Activated T-helper 1 cell treated with anti-CD3 and anti-CD28 coated beads, Interleukin-12 subunit alpha, Interleukin-12 subunit beta, Interleukin-2, Interleukin-4 antibody, amounts not matched to agents 30 ng/mL and 10 ng/mL and 1 ng/mL, durations not matched to agents 14 hours and 24 hours and 36 hours (primary cell): ENCODE measurements at places on chromosomes 3 and 15.

GRCh38 chr3:50212502-50212901 is 7.4 kb downstream of the SLC38A3 start:
- no peak overlapping the region for H3K4me3 ChIP-seq
- no peak for DNase-seq
- no peaks in the 10 kb centered on the region for H3K36me3 ChIP-seq
- no peak overlapping the region for H3K27ac ChIP-seq

DNA sequence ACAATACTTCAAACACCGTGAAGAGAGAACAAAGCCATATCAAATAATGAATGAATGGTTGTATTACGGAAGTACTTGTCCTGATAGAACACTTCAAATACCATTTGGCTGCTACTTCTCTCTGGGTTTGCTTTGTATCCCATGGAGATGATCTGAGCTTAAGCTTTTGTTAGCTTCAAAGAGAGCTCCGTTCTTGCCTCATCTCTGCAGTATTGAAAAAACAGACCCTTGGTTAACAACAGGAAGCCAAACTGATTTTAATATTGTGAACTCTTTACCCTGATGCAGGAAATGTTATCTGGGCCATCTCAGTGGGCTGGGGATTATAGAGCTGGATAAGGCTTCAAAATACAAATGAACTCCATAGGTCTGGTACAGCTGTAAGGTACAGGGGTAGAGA is 101.0 kb downstream of the CHL1 start:
- H3K36me3 ChIP-seq = no peaks in the 10 kb centered on the region
- no peaks in the 10 kb centered on the region for H3K4me1 ChIP-seq
- H3K4me3 ChIP-seq = no peak overlapping the region
- no peak for DNase-seq

- DNase-seq = no peak
- peaks cover 22% of the 10 kb centered on the region for H3K4me1 ChIP-seq
- peaks cover 40% of the 10 kb centered on the region for H3K36me3 ChIP-seq
- no peak overlapping the region for H3K4me3 ChIP-seq
- no peaks in the 10 kb centered on the region for H3K27me3 ChIP-seq
Observed at GRCh38 chr15:74449643-74450205, 11.2 kb downstream of the UBL7 start.

DNA sequence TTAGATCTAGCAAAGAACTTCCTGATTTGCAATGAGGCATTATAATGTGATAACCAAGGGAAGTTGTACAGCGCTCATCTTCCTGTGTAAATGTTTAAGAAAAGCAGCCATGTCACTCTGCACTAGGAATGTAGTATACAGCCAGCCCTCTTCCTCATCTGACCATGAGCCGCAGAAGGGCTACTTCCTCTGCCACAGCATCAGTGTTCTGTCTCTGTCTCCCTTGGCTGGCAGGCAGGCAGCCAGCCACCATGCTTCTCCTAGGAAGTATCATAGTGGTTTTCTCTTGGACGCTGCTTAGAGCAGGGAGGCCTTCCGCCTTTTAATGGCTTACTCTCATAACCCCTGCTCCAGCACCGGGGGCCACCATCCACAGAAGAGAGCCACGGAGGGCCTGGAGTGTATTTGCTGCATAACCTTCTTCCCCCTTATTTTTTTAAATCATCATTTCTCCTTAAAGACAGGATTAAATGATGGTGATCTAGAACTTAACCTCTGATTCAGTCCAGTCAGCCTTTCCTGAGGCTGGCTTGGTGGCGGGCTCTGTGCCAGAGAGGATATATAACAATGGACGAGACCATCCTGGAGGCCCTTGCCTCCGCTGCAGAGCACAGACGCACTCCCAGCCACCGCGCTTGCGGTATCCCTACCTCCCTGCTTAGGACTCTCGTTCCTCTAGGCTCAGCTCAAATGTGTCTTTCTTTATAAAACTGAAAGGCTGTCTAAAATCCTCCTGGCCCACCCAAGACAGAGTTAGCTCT is 57.3 kb upstream of the PLXNA1 start:
- H3K4me3 ChIP-seq = no peak overlapping the region
- DNase-seq = no peak
- no peaks in the 10 kb centered on the region for H3K36me3 ChIP-seq

DNA sequence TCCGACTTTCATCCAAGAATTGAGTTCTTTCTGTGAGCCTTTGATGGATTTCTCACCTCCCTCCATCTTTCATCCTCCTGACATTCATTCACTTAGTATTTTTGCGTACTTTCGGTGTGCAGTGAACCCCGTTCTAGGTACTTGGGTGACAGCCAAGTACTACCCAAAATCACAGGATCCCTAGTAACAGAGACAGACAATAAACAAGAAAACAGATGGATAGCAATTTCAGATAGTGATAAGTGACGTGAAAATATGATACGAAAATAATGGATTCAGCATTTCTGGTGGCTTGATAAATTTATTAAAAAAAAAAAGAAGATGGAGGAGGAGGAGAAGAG is 264 bp upstream of the CMTM6 start:
- H3K36me3 ChIP-seq = peaks cover 21% of the 10 kb centered on the region
- DNase-seq = no peak
- H3K4me3 ChIP-seq = peak overlapping the region; percentile 100
- H3K27me3 ChIP-seq = peaks cover 3% of the 10 kb centered on the region

DNA sequence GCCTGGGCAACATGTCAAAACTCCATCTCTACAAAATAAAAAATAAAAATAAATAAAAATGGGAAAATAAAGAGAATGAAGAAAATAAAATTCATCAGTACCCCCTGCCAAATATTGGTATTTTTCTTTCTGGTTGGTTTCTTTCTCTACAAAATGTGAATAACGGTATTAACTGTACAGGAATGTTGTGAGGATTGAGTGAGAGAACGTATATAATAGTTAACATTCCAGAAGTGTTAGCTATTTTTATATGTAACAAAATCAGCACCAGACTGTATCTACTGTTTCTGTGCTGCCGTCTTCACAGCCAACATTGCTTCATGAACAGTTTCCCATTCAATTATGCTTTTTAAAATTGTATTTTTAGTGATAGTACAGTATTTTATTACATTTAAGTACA is 25.5 kb upstream of the RNU6-1 start:
- DNase-seq = no peak
- no peaks in the 10 kb centered on the region for H3K36me3 ChIP-seq
- no peak overlapping the region for H3K27ac ChIP-seq
- H3K4me1 ChIP-seq = peaks cover 6% of the 10 kb centered on the region
- peaks cover 26% of the 10 kb centered on the region for H3K27me3 ChIP-seq

DNA sequence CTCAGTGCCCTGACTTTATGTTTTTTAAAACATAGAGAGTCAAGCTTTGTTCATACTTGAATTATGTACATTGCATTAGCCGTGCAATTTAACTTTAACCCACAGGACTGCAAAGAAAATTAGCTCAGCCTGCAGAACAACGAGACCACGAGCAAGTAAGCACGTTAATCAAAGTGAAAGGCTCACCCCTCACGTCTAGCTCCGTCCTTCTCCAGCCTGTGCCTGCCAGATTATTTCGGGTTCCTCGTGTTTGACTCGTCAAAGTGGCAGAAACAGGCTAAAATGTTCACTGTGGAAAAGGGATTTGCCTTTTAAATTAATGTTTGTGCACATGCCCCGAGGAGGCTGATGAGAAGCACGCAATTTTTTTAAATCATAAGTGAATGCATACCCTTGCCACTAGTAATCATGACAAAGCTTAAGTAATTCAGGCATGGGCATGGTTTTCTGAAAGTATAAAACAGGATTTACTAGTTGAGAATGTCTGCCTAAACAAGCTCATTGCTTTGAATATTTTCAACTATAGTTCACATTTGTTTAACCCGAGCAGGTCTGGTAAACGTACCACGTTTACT is 15.3 kb downstream of the ZBTB38 start:
- peaks cover 21% of the 10 kb centered on the region for H3K4me1 ChIP-seq
- H3K27me3 ChIP-seq = peaks cover 5% of the 10 kb centered on the region
- H3K36me3 ChIP-seq = peaks cover 2% of the 10 kb centered on the region
- no peak overlapping the region for H3K27ac ChIP-seq

- H3K4me3 ChIP-seq = no peak overlapping the region
- H3K27me3 ChIP-seq = no peaks in the 10 kb centered on the region
- H3K4me1 ChIP-seq = no peaks in the 10 kb centered on the region
Observed at GRCh38 chr3:143506190-143506589, 342.1 kb downstream of the SLC9A9 start.

DNA sequence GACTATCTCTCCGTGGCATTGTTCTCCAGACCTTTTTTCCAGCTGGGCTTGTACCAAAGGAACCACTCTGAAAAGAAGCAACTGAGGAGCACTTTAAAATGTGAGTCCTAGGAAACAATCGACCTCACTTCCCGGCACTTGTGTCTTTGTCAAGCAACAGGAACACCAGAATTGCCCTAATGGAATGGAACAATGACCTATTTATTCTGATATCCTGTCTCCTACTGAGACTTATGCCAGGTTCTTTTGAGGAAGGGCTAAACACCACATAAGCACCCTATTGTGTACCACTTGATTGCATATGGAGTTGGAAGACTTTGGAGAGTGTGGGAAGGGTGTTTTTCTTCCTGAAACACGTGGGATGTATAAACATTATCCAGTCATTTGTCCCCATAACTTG is 56.8 kb upstream of the TGFBR2 start:
- H3K4me1 ChIP-seq = peaks cover 34% of the 10 kb centered on the region
- H3K27me3 ChIP-seq = peaks cover 3% of the 10 kb centered on the region
- H3K4me3 ChIP-seq = no peak overlapping the region
- no peak for DNase-seq
- H3K27ac ChIP-seq = no peak overlapping the region
